ENCODE measurements at places on chromosomes 12 and 14.
A peak's percentile ranks its signal among the peaks of the same experiment; 100 is the strongest.

- no peaks in the 10 kb centered on the region for H3K36me3 ChIP-seq
- H3K27ac ChIP-seq: no peak overlapping the region
- no peak overlapping the region for H3K4me3 ChIP-seq
- H3K27me3 ChIP-seq: no peaks in the 10 kb centered on the region
- no peaks in the 10 kb centered on the region for H3K4me1 ChIP-seq
These were observed 5.9 kb downstream of the FGF6 start for GRCh38 chr12:4439736-4440135.

GRCh38 chr12:132618683-132619043 is at the start of gene P2RX2:
Gene P2RX2, plus strand, starts transcription at chr12:132618776. Its CDS starts 41 bp downstream, at chr12:132618817.
- no peaks in the 10 kb centered on the region for H3K36me3 ChIP-seq
- peaks cover 26% of the 10 kb centered on the region for H3K27me3 ChIP-seq
- no peak for DNase-seq
- H3K4me1 ChIP-seq: peaks cover 3% of the 10 kb centered on the region

- peaks cover 2% of the 10 kb centered on the region for H3K4me1 ChIP-seq
- no peaks in the 10 kb centered on the region for H3K36me3 ChIP-seq
- no peaks in the 10 kb centered on the region for H3K27me3 ChIP-seq
These were observed 389.6 kb upstream of the ATP2B1 start for GRCh38 chr12:90098132-90098779.

DNA sequence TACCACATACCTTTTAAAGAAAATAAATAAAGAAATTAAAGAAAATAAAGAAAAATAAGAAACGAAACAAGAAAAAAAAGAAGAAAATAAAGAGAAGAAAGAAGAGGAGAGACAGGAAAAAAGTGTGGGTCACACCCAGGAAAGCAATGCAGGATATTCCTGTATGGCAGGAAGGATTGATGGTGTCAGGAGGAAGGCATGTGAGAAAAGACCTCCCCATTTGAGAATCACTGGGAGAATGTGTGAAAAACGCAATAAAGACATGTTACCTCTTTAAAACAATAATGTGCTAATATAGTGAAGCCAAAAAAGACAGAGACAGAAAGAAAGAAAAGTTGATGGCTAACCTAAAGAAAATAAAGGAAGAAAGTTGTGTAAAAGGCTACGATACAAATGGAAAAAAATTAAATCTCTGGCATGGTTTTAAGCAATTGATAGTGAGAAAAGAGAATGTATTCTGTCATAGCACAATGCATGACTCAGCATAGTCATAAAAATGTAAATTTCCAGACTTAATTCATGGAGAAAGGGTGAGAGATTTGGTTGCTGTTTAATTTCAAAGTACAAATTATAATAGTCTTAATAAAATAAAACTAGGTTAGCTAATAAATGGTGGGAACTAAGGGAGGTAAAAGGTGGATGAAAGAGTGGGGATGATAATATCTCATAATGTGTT is 24.3 kb upstream of the FOXG1 start:
- H3K27me3 ChIP-seq: no peaks in the 10 kb centered on the region
- DNase-seq: no peak
- H3K4me1 ChIP-seq: no peaks in the 10 kb centered on the region

GRCh38 chr12:7092229-7092985 is at the start of gene C1R:
Gene C1R, minus strand, starts transcription at chr12:7092445. Its CDS starts 57 bp downstream, at chr12:7092388.
- H3K27ac ChIP-seq: peak within 1 kb of the TSS; percentile 79
- peak within 1 kb of the TSS; percentile 62 for H3K4me3 ChIP-seq
- H3K4me1 ChIP-seq: no peaks in the 10 kb centered on the region
- H3K27me3 ChIP-seq: no peaks in the 10 kb centered on the region

GRCh38 chr12:54082397-54082892 is 28.8 kb downstream of the HOXC4 start:
- peak overlapping the region; percentile 54 for H3K4me3 ChIP-seq
- peak overlapping the region; percentile 53 for H3K27ac ChIP-seq
- no peaks in the 10 kb centered on the region for H3K27me3 ChIP-seq

Data from ascending aorta (tissue), 2 donors.